NCI-H1048 (cell line): ENCODE measurements at places on chromosomes 6 and 20.

GRCh38 chr6:149090937-149091336 lies 226.6 kb upstream of the TAB2 start:
- DNase-seq: no peak

GRCh38 chr6:103504501-103505154 lies 1355.1 kb downstream of the HACE1 start:
- DNase-seq: no peak

- DNase-seq: no peak
Observed at GRCh38 chr6:108853077-108853476, 4.9 kb downstream of the ARMC2 start.

DNA sequence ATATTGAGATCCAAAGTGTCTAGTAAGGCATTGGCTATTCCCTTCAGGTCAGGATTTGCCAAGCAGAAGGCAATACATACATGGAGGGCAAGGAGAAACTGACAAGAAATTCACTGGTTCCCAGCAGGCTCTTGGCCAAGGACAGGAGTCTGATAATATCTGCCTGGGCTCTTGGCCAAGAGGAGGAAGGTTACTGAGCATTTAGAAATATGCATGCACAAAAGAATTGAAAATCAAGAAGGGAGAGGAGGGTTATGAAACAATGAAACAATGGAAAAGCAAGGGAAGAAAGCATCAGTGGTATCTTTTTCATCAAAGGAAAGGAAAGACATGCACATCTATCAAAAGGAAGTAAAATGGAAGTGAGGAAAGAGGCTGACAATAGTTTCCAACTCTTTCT lies 42.4 kb downstream of the ARHGAP18 start:
- DNase-seq: no peak

- DNase-seq: no peak
Observed at GRCh38 chr6:27502508-27503435, 29.9 kb upstream of the ZNF184 start.

DNA sequence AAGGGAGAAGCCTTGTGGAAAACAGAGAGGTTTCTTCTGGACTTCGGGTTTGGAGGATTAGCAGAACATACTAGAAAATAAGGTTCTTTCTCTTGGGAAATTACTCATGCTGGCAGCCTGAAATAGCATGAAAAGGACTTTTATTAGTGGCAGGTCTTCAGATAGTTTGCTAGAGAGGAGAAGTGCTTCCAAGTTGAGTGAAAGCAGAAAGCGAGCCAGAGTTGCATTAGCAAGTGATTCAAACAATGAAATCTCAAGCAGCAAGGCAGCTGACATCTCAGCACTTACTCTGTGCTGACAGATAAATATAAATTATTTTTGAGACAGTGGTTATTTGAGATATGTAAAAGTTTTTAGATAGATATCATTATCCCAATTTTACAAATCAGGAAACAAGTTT lies 91.9 kb downstream of the PLCB4 start:
- DNase-seq: no peak

DNA sequence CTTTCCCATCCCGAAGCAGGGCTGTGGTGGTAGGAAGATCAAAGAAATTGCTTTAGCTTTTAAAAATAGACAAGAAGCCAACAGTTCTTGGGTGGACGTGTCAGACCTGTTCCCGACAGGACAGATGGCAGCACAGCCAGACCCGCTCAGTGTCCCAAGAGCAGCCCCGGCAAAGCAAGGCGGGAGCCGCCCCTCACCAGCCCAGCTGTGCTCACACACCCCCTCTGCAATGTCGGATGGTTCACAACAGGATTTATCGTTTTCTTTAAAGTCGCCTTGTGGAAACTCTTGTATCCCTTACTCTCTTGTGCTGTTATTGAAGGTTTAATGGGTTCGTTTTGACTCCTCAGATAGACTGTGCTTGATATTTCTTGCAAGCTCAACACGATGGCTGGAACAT lies 302.4 kb downstream of the THBS2 start:
- no peak for DNase-seq

GRCh38 chr6:14711704-14712379 lies 534.0 kb upstream of the JARID2 start:
- DNase-seq: no peak

GRCh38 chr20:43666376-43667328 lies at the start of gene MYBL2:
Gene MYBL2 (plus strand): TSS chr20:43667114. CDS start chr20:43667284, 170 bp downstream.
- DNase-seq: peak; percentile 35

- DNase-seq: no peak
Observed at GRCh38 chr20:7608250-7608649, 332.0 kb downstream of the HAO1 start.

- DNase-seq: no peak
Observed at GRCh38 chr6:15996030-15996429, 132.9 kb upstream of the MYLIP start.

DNA sequence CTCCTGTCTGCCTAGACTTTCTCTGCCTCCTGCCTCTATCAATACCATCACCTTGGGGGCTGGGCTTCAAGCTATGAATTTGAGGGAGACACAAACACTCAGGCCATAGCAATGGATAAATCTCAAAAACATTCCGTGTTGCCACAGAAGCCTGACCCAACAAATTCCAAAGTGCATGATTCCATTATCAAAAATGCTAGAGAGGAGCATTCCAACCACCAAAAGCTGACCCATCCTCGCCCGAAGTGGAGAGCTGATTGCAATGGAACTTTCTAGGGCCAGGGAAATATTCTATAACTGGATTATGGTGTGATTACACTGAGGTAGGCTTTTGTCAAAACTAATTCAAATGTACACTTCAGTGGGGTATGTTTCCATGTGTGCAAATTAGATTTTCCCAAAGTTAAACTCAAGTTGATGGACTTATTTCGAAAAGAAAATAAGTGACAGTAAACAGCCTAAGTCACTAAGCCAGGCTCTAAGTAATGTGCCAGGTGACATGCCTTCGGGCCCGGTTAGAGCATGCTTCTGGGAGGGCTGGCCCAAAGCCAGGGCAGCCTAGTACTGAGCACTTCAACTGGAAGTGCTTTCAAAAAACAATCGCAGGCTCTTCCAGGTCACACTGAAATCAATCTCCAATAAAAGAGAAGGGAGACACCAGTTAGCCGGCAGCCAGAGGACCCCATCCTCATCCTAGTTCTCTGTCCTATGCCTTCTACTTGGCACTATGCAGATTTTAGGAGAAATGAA lies 142.3 kb downstream of the TBXT start:
- DNase-seq: no peak

- no peak for DNase-seq
Observed at GRCh38 chr6:16762268-16762549, 949 bp upstream of the ATXN1 start.

- no peak for DNase-seq
Observed at GRCh38 chr20:25239387-25240370, 8.2 kb upstream of the PYGB start.

DNA sequence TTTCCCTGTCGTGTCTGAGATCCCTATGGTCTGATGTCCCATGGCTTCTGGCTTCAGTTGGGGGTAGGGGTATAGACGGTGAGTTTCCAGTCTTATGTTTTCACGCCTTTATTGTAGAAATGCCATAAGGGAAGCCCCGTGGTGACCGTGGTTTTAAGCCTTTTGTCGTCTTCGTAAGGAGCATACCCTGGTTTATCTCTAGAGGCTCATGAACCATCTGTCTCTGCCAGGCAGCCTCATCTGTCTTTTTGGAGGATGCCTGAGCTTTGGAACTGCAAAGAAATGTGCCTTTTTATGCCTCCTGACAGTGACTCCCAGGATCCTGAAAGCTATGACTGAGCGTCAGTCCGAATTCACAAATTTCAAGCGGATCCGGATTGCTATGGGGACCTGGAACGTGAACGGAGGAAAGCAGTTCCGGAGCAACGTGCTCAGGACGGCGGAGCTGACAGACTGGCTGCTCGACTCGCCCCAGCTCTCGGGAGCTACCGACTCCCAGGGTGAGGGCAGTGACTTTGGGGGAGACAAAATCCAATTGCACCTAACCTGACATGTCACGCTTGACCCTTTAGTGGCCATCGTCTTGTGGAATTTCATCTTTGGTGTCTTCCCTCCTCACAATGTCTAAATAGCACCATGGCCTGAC lies 84.6 kb downstream of the SYNJ2 start:
- no peak for DNase-seq

GRCh38 chr6:74654296-74654695 lies 551.6 kb downstream of the COL12A1 start:
- no peak for DNase-seq

DNA sequence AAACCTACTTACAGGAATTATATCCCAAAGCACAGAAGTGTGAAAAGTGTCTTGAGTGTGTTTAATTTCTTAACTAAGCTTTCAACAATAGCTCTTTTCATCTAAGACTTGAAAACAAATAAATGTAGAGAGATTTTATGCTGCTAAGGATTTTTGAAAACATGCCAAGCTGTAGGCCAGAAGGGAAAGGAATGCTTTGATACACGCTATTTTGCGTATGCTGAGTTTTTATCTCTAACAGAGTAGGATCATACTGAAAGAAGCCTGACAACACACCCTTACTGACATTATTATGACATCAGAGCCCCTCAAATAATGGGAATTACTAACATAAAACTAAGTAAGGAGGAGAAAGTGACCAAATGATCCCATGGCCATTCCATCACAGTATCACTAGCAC lies 265.5 kb downstream of the KHDC1L start:
- no peak for DNase-seq

DNA sequence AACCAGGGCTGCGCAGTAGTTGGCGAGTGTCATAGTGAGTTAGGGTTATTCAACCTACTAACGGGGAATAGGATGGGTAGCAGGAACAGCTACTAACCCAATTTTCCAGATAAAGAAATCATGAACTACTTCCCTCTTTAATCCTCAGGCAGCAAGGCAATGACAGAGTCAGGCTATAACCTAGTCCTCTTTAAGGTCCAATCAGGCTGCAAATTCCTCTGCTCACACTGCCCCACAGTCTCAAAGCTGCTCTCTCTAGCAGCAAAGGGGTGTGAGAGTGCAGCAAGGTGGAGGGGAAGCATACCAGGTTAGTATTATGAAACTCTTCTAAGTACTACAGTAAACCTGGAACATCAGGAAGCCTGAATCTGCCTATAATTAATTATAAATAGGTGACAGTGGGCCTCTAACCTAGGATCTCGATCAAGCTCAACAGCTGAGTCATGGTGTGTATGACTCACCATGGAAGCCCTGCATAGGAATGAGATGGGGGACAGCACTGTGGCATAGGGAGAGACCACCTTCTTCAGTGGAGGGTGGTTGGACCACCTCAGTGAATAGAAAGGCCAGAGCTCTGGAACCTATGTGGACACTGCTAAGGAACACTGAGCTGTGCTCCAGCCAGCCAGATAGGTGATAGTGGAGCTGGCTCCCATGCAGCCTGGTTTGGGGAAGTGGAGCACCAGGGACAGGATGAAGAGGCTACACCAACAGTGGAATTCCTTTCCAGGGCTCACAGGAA lies 7.9 kb downstream of the PEX6 start:
- no peak for DNase-seq

- no peak for DNase-seq
Observed at GRCh38 chr6:35240838-35241801, 18.4 kb upstream of the ZNF76 start.

DNA sequence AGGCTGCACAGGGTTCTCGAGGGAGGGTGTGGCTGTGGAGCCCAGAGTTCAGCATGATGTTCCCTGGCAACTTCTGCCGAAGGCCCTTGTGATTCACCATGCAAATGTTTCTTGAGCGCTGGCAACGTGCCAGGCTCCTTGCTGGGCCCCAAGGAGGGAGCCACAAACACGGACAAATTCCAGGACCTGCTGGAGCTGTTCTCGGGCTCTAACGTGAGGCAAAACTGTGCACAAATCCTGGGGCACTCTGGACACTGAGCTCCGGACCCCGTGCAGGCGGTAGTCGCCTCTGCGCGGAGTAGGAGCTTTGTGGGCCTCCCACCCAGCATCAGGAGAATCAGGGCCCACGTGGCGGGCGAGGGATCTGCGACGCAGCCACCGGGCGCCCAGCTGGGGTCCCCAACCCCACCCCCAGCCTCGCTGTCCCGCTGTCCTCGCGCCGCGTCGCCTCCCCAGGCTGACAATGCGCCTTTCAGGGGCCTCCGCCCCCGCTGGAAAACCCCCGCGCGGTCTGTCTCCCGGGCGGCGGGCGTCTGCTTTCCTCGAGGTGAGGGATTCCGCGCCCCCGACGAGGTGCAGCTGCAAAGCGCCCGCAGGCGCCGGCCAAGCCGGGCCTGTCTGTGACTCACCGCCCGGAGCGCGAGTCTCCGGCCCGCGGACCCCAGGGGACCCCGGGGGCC lies 31.7 kb upstream of the SCUBE3 start:
- no peak for DNase-seq

- no peak for DNase-seq
Observed at GRCh38 chr6:30741063-30741779, 1.3 kb downstream of the FLOT1 start.

DNA sequence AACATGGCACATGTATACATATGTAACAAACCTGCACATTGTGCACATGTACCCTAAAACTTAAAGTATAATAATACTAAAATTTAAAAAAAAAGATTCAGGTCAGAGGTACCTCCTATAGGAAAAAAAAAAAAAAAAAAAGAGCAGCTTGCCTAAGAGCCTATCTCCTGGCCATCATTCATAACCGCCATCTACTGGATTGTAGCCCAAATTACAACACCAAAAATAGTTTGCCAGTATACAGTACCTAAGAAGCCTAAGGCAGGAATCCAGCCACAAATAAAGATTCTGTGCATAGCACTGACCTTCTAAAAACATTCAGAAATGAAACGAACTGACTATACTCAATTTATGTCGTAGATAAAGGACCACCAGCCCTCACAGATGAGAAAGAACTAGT lies 438.4 kb upstream of the ADGRB3 start:
- DNase-seq: no peak

DNA sequence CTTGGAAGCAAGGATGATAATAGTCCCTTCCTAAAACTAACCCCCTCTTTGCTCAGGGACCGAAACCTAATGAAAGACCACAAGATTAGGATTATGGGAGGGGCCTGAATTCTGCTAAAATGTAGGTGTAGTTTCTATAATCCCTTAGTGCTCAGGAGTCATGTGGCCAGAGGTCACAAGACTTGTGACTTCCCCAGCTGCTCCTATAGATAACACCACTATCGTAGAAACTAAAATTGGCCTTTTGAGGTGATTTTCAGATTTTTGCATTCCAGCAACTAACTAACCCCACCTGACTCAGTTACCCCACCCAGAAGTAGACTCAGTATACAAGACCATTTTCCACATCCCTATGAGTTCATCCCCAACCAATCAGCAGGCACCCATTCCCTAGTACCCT lies 42.1 kb downstream of the MDN1 start:
- DNase-seq: no peak

GRCh38 chr20:41617059-41617901 lies 897 bp downstream of the CHD6 start:
- no peak for DNase-seq

GRCh38 chr6:142241061-142241460 lies 60.7 kb upstream of the ADGRG6 start:
- DNase-seq: no peak

DNA sequence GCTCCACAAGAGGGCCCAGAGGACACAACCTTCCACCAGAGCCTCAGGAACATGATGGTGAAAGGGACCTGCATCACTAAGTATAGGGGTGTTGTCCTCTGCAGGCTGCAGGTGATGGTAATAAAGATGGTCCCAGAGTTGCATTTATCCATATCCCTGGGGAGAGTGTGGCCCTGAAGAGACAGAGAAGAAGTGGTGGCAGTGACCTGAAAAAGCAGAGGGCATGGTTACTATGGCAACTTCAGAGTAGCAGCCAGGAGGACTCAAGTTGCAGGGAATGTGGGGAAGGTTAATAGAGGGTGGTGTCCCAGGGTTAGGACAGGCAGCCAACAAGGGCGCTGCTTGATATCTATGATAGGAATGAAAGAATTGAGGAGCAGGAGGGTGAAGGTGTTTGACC lies 57.1 kb downstream of the HLA-A start:
- DNase-seq: no peak
